Caco-2 (cell line): ENCODE measurements at places on chromosomes 1 and 21.

DNA sequence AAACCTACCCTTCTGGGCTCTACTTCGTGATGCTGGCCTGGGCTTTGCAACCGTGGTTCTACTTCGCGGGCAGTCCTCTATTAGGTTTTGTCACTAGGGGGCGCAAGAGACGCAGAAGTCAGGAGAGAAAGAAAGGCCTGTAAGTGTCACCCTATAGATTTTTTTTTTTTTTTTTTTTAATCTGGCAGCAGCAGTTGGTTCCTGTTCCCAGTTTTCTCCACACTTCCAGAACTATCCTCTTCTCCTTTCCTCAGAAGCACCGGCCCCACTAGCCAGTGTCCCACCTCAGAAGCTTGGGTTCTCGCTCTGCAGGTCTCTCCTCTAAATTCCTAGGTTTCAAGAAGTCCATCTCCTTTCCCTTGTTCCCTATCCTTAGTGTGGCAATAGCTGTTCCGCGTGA lies 9.1 kb upstream of the LCE2D start:
- no peaks in the 10 kb centered on the region for H3K36me3 ChIP-seq
- H3K27ac ChIP-seq = no peak overlapping the region
- peak; percentile 83 for DNase-seq
- H3K4me3 ChIP-seq = no peak overlapping the region
- H3K4me1 ChIP-seq = no peaks in the 10 kb centered on the region

DNA sequence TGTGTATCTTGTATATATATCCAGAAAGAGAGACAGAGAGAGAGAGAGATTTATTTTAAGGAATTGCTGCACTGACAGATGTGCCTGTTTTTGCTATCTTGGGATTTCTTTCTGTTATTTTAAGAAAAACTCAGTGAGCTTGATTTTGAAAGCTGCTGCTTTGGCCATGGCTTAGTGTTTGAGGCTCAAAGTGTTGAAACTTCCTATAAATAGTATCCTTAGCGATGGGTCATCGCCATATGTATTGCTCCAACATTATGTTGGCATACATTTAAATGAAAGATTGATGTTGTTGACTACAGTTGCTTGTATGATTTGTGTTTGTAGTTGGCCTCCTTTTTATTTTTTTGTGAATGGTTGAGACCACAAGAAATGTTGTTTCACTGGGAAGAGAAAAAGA lies 29.0 kb upstream of the NTPCR start:
- H3K4me3 ChIP-seq = no peak overlapping the region
- no peaks in the 10 kb centered on the region for H3K36me3 ChIP-seq
- DNase-seq = no peak
- no peak overlapping the region for H3K27ac ChIP-seq
- no peaks in the 10 kb centered on the region for H3K27me3 ChIP-seq

GRCh38 chr1:38118976-38119375 lies 72.4 kb upstream of the POU3F1 start:
- H3K4me3 ChIP-seq = no peak overlapping the region
- H3K4me1 ChIP-seq = no peaks in the 10 kb centered on the region
- H3K27ac ChIP-seq = no peak overlapping the region
- no peak for DNase-seq

GRCh38 chr1:60169206-60169605 lies 95.6 kb upstream of the C1orf87 start:
- H3K27me3 ChIP-seq = no peaks in the 10 kb centered on the region
- no peak for DNase-seq
- no peak overlapping the region for H3K27ac ChIP-seq
- no peaks in the 10 kb centered on the region for H3K36me3 ChIP-seq
- H3K4me1 ChIP-seq = no peaks in the 10 kb centered on the region

GRCh38 chr1:226737819-226738420 lies 1.2 kb downstream of the ITPKB start:
- peak overlapping the region; percentile 61 for H3K4me3 ChIP-seq
- no peaks in the 10 kb centered on the region for H3K27me3 ChIP-seq
- DNase-seq = peak; percentile 6

- DNase-seq = no peak
- H3K4me1 ChIP-seq = peaks cover 23% of the 10 kb centered on the region
- no peak overlapping the region for H3K27ac ChIP-seq
- no peak overlapping the region for H3K4me3 ChIP-seq
Measured at GRCh38 chr1:183106746-183107145, 79.3 kb upstream of the LAMC2 start.

DNA sequence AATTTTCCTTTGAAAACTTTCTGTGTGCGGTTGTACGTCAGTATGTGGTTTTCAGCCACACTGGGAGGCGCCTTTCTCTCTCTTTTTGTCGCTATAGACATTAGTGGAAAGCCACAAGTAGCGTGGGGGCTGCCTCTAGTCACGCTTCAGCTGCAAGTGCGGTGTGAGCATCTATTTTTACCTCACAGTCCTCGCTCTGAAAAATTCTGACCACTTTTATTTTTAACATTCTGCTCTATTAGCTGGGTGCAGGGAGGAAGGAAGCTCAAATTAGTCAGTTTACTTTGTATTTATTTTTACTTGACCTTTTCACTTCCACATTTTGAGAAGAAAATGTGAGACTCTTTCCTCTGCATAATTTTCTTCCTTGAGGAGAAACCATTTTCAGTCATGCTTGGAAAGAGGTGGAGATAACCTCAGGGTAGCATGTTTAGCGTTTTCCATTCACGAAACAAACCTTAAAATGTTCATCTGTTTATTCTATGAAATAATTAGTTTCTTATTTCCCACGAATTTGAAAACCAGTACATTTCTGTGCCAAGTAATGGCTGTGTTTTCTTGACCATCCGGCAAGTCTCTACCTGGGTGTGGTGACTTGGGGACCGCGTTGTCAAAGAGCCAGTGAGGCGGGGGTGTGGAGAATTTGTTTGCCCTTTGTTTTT lies 35.6 kb downstream of the ADARB1 start:
- H3K4me3 ChIP-seq = no peak overlapping the region
- H3K36me3 ChIP-seq = no peaks in the 10 kb centered on the region
- no peaks in the 10 kb centered on the region for H3K27me3 ChIP-seq

- no peaks in the 10 kb centered on the region for H3K4me1 ChIP-seq
- H3K4me3 ChIP-seq = no peak overlapping the region
- H3K36me3 ChIP-seq = no peaks in the 10 kb centered on the region
- no peaks in the 10 kb centered on the region for H3K27me3 ChIP-seq
- DNase-seq = no peak
Measured at GRCh38 chr1:30754684-30755171, 2.8 kb downstream of the LAPTM5 start.

DNA sequence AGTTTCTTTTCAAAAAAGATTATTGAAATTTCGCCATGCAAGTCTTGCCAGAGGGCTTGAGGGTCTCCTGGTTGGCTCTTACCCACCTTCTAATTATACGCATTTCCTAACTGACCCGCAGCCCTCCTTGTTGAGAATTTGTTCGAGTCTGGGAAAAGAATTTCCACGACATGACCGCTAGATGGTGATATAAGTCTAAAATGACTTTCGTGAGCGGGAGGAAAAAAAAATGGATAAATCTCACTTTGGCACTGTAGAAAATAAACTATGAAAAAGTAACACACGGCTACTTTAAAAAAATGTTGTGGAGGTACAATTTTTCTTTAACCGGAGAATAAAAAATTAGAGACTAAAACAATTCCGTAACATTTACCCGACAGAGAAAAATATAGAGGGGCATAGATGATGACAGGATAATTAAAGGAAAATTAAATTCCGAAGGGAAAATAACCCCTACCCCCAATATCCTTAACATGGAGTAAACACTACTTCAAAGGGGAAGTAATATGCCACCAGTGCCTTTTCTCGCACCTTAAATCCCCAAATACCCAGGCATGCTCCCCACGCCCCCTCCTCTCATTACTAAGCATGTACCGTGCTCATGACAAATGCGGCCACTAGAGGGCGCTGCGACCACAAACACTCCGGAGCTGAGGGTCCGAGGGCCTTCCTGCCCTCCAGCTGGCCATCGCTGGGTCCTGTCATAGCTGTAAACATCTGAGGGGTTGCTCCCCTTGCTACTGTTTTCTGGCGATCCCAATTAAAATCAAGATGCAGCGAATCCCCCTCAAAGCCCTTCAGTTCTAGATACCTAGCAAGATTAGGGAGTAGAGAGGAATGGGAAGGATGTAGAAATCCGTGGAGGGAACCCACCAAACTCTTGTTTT lies 266.9 kb downstream of the ASTN1 start:
- H3K4me3 ChIP-seq = no peak overlapping the region
- no peak overlapping the region for H3K27ac ChIP-seq
- no peaks in the 10 kb centered on the region for H3K36me3 ChIP-seq
- H3K27me3 ChIP-seq = no peaks in the 10 kb centered on the region; the same call in none of the 2 replicates
- no peaks in the 10 kb centered on the region for H3K4me1 ChIP-seq

GRCh38 chr1:70719154-70719553 lies 308.1 kb downstream of the CTH start:
- DNase-seq = no peak
- no peaks in the 10 kb centered on the region for H3K4me1 ChIP-seq
- no peak overlapping the region for H3K27ac ChIP-seq
- no peaks in the 10 kb centered on the region for H3K27me3 ChIP-seq
- H3K4me3 ChIP-seq = no peak overlapping the region

DNA sequence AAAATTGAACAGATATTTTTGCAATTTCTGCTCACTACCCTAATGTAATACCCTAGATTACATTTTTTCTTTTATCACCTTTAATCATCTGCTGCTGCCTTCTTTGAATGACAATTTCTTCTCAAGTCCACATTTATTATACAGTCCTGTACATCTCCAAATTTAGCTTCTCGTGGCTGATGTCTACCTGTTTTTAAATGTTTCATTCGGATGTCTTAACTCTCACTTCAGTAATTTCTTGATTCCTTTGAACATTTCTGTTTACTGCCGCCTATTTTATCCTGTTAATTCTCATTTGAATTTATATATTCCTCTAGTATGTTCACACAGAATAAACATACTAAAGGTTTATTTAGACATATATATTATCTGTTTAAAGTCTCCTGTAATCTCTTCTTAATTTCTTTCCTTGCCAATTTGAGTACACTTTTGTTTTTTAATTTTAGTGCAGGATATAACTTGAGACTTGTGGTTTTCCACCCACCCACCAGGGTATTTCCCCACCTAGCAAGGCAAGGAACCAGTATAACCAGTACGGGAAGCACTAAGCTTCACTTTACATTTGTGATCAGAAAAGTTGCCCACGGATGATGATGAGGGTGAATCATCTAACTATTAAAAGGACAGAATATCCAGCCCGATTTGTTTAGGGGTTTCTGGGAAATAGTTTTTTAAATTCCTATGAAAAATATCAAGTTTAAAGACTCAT lies 12.7 kb downstream of the INSL5 start:
- H3K27me3 ChIP-seq = no peaks in the 10 kb centered on the region
- no peak overlapping the region for H3K27ac ChIP-seq
- H3K4me3 ChIP-seq = no peak overlapping the region
- no peaks in the 10 kb centered on the region for H3K4me1 ChIP-seq

- H3K27me3 ChIP-seq = no peaks in the 10 kb centered on the region
- H3K36me3 ChIP-seq = no peaks in the 10 kb centered on the region
- H3K4me1 ChIP-seq = peaks cover 6% of the 10 kb centered on the region; the same call in 1 of the 2 replicates
Measured at GRCh38 chr1:35568975-35569395, 4.1 kb upstream of the TFAP2E start.

DNA sequence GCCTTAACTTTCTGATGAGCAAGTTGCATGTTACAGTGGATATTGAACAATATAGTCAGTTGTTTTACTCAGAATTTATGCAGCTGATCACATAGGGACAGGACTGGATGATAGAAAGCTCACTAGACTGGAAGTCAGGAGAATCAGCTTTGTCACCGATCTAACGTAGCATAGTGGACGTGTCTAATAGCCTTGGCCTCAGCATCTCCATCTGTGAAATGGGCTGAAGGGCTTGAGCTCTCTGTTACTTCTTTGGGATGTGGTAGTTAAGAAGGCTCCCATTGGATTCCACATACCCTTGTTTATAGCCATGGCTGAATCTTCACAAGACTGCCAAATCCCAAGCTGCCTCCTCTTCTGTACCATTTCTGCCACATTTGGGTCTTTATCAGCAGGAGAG lies 190.6 kb downstream of the GRIK1 start:
- H3K27me3 ChIP-seq = no peaks in the 10 kb centered on the region; the same call in 1 of the 2 replicates
- H3K4me3 ChIP-seq = no peak overlapping the region
- no peak for DNase-seq
- no peak overlapping the region for H3K27ac ChIP-seq

DNA sequence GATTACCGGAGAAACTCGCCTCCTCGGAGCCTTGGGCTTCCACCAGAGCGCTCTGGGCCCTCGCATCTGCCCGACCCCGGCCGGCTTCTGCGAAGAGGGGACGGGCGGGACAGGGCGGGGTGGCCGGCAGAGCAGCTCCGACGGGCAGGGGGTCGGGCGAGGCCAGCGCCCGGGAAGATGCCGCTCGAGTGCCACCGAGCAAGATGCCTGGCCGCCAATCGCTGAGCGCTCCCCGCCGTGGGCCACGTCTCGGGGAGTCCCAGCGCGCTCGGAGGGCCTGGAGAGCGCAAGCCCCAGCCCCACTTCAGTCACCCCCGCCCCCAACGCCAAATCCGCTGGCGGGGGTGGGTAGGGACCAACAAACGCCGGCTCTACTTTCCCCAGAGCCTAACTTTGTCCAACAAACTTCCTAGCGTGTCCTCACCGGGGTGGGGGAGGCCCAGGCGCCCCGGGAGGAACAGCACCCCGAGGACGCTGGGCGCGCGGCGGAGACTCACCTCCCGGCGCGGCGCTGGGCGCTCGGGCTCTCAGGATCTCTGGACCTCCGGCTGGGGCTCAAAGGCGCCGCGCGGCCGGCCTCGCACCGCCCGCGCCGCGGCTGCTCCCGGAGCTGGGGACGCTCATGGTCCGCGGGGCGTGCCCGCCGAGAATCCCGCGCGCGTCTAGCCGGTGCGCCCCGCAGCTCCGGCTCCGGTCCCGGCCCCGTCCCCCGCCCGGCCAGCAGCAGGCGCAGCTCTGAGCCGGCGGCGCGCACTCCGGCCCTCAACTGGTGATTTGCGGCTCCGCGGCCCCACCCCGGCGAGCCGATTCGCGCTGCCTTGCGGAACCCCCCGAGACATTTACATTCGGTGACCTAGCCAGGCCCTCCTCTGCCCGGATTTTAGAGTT lies at the start of gene BCAR3:
TSS of gene BCAR3 (minus strand) at position 737 of the 888 bp plus-strand sequence. CDS start 6,907 bp downstream, outside the sequence.
- H3K27ac ChIP-seq = peak within 1 kb of the TSS; percentile 73
- DNase-seq = peak; percentile 49
- H3K36me3 ChIP-seq = no peaks in the 10 kb centered on the region
- H3K4me1 ChIP-seq = peaks cover 15% of the 10 kb centered on the region
- peak within 1 kb of the TSS; percentile 59 for H3K4me3 ChIP-seq
- H3K27me3 ChIP-seq = no peaks in the 10 kb centered on the region

GRCh38 chr1:69787151-69787550 lies 219.4 kb downstream of the LRRC7 start:
- no peak overlapping the region for H3K4me3 ChIP-seq
- H3K27me3 ChIP-seq = no peaks in the 10 kb centered on the region
- H3K4me1 ChIP-seq = no peaks in the 10 kb centered on the region
- no peaks in the 10 kb centered on the region for H3K36me3 ChIP-seq
- H3K27ac ChIP-seq = no peak overlapping the region

GRCh38 chr21:32189688-32190483 lies 89.0 kb downstream of the MIS18A start:
- H3K27ac ChIP-seq = no peak overlapping the region
- no peak for DNase-seq
- no peaks in the 10 kb centered on the region for H3K4me1 ChIP-seq
- no peak overlapping the region for H3K4me3 ChIP-seq

GRCh38 chr1:10662824-10663677 lies 133.4 kb downstream of the CASZ1 start:
- no peak overlapping the region for H3K4me3 ChIP-seq
- H3K4me1 ChIP-seq = no peaks in the 10 kb centered on the region
- H3K27me3 ChIP-seq = no peaks in the 10 kb centered on the region
- no peak overlapping the region for H3K27ac ChIP-seq
- no peak for DNase-seq

- H3K4me1 ChIP-seq = no peaks in the 10 kb centered on the region
- H3K27me3 ChIP-seq = no peaks in the 10 kb centered on the region
- H3K27ac ChIP-seq = no peak overlapping the region
Measured at GRCh38 chr21:28761674-28762356, 230.9 kb downstream of the LTN1 start.

- H3K27ac ChIP-seq = no peak overlapping the region
- no peak for DNase-seq
- peaks cover 24% of the 10 kb centered on the region for H3K4me1 ChIP-seq
- H3K27me3 ChIP-seq = no peaks in the 10 kb centered on the region
- no peak overlapping the region for H3K4me3 ChIP-seq
Measured at GRCh38 chr1:164780863-164781262, 221.9 kb downstream of the PBX1 start.
